ENCODE measurements at places on chromosomes 13 and 19.

GRCh38 chr13:41065078-41065477, 3.8 kb downstream of the WBP4 start:
- DNase-seq: no peak

DNA sequence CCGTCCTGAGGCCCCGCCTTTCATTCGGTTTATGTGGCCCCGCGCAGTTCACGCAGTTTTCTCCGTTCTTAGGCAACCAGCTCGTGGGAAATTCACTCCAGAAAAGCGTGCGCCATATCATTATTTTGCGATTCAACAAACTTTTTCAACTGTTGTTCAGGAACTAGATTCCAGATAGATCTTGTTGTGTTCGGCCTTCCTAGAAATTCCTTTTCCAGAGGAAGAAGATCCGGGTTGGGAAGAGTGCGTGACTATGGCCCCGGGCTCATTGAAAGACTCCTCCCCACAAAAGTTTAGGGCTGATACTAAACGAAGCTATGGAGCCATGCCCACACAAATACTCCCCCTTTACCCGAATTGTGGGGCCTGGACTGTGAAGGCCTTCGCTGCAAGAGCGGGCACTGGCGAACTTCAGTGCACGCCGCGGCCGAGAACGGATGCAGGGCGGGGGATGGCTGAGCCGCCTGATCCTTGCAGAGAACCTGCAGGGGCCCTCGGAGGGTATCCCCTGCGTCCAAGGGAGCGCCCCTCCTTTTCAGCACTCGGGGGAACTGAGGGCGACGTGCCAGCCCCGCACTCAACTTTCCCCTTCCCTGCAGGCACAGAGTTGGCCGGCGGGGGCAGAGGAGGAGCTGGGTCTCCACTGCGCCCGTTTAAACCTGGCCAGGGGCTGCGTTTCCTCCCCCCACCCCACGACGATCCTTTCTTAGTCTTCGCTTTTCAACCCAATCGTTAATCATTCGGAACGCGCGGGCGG, 904 bp upstream of the SOX1 start:
- no peak for DNase-seq

DNA sequence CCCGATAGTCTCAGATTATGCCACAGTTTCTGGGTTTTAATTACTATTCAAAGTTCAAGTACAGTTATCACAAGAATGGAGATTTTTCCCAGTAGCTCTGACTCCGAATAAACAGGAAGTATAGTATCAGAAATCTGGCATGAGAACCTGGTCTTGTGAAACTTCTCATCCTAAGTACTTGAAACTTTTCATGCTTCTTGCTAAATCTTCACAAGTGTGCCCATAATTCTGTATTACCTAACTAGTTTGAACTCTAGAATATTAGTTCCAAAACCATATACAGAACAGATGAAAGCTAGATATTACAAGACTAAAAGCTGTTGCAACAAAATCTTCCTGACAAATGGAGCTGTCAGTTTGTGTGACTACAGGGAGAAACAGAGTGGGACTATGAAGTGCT, 70.5 kb upstream of the CSNK1A1L start:
- no peak for DNase-seq

DNA sequence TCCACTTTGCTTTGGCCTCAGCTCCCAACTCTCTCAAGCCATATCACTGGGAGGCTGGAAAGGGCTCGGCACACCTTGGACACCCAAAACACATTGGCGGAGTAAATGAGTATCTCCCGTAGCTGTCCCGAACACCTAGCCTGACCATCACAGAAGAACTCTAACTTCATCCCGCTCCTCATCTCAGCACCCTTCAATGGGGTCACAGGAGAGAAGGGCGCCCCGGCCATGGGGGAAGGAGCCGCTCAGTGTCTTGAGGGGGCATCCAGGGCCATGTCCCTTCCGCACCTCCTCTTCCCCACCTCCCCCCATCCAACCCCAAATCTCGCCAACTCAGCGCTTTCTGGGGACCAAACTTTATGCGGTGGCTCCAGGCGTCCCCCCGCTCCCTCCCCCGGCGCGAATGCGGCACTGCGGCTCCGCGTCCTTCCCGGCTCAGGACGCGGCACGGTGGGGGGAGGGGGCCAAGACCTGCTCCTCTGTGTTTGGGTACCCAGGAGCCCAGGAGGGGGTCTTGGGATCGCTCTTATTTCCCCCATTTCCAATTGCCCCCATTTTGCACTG, 3.0 kb downstream of the KCNC3 start:
- no peak for DNase-seq

GRCh38 chr19:44345959-44346358, 10.5 kb downstream of the ZNF112 start:
- no peak for DNase-seq

DNA sequence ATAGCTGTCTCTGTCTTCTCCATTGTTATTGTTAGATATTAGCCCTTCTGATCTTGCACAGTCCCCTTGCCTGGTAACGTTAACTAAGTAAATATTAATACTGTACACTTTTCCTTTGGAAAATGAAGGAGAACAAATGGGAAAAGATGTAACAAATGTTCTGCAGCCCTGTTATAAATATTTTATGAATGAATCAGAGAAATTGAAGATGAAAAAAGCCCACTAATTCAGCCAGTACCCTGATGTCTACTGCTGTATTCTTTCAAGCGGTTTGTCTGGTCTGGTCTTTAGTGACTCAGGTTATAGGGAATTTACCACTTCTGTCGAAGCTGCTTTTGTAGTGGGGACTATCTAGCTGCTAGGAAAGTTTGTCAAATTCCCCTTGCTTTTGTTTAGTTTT, 121.0 kb downstream of the COG6 start:
- DNase-seq: no peak

- DNase-seq: no peak
Observed at GRCh38 chr13:20080377-20081164, 80.3 kb downstream of the GJA3 start.

All from stimulated activated CD8-positive, alpha-beta memory T cell treated with anti-CD3 and anti-CD28 coated beads, Interleukin-15, amount 100 ng/mL, for 4 hours (primary cell).